Dorsolateral prefrontal cortex (tissue), 122 donors: ENCODE measurements at places on chromosomes 6 and 20. TPM values are rescaled to one million over a fixed set of nuclear protein-coding genes. Genes with fewer than 3 reads are reported as not detected.
A peak's percentile ranks its signal among the peaks of the same experiment; 100 is the strongest.

ECT2L gene
- 1.3 TPM for total RNA-seq

CST5 gene
- total RNA-seq, result not detected

SMLR1 gene
- total RNA-seq, result not detected

DAAM2 gene
- 285 TPM for total RNA-seq

WFDC12 gene
- not detected for total RNA-seq

- DNase-seq, result no peak
Measured at GRCh38 chr6:150349546-150349945, 19.3 kb upstream of the IYD start.

GRCh38 chr20:5539691-5540090, 210.5 kb upstream of the SHLD1 start:
- DNase-seq, result no peak

DNA sequence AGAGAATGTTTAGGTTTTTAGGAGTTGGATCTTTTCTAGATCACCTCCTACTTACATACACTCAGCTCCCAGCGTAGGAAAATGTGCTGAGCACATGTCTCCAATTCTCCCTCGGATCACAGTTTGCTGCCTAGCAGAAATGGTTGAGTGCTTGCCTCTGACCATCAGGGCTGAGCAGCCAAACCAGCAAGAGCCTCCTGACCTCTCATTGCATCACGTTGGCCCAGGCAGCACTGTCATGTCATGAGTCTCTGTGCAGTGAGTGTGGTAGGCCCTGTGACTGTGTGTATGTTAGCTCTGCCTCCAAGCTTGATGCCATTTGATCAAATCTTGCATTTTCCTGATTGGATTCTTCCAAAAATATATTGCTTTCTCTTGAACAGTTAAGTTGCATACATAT, 112.0 kb downstream of the LRRC1 start:
- peak; percentile 62 for DNase-seq

- no peak for DNase-seq
Measured at GRCh38 chr6:158642097-158642601, 2.4 kb downstream of the DYNLT1 start.

- DNase-seq, result no peak
Measured at GRCh38 chr6:30767158-30767943, 23.0 kb upstream of the IER3 start.

- peak; percentile 54 for DNase-seq
Measured at GRCh38 chr20:38806855-38807655, 1.6 kb downstream of the PPP1R16B start.

DNA sequence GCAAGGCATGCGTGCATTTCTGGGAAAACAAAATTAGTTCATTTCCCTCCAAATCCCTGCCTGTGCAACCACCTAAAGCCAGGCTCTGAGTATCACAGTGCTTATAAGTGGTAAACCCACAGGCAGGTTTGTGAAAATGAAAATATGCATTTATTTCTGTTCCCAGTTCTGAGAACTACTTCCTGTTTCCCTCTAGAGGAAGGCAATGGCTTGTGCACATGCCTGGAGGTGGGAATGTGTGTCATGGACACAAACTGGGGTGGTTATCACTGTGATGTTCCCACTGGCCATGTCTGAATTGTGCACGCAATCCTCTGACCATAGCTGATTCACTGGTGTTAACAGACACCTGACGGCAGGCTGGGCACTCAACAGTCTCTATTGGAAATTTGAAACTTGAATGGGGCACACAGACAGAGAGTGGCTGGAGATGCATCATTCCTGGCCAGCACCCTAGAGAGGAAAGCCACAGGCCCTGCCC, 26.3 kb downstream of the FAM110A start:
- no peak for DNase-seq

- DNase-seq, result no peak
Measured at GRCh38 chr6:57267586-57268293, 45.6 kb upstream of the RAB23 start.

DNA sequence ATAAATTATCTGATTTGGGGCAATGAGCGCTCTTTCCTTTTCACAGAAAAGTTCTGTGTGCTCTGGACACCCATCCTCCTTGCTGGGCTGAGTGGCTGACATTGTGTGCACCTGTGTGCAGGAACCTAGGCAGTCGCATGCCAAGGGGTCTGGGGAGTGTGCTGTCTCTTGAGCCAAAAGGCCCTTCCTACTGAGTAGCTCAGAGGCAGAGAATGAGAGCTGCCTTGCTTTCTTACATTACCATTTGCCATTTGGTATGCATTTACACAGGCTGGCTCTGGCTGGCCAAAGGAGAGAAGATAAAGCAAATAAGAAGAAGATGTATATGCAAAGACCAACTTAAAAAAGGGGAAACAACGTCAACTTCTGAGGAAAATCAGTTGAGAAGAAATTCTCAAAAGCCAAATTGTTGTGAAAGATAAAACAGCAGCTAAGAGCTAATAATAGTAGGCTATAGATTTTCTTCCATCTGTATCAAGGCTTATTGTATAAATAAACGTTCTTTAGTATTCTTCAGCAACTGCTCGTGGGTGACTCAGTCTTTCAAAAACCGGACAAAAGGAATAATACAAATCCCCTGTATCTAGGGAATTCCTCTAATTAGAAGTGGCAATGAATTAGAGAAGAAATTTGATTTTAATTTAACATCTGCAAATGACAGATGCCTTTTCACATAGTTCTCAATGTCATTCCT, 121.9 kb downstream of the INSM1 start:
- DNase-seq, result no peak

- no peak for DNase-seq
Measured at GRCh38 chr6:165223736-165224135, 85.7 kb downstream of the C6orf118 start.

- no peak for DNase-seq
Measured at GRCh38 chr6:130162421-130162820, 60.3 kb downstream of the SAMD3 start.

DNA sequence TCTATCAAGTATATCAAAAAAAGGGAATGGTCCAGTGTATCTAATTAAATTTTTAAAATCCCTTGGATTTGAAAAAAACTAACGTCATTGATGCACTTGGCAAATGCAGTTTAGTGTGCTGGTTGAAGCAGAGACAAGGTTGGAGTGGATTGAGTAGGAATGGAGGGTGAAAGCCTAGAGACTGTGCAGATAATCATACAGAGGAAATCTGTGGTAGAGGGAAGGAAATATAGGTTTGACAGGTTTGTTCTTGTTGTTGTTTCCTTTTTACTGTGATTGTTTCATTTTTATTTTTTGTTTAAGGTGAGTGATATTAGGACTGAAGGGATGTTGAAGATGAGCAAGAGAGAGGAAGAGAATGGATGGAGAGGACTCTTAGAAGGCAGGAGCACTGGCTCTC, 29.0 kb upstream of the L3MBTL3 start:
- DNase-seq, result no peak

DNA sequence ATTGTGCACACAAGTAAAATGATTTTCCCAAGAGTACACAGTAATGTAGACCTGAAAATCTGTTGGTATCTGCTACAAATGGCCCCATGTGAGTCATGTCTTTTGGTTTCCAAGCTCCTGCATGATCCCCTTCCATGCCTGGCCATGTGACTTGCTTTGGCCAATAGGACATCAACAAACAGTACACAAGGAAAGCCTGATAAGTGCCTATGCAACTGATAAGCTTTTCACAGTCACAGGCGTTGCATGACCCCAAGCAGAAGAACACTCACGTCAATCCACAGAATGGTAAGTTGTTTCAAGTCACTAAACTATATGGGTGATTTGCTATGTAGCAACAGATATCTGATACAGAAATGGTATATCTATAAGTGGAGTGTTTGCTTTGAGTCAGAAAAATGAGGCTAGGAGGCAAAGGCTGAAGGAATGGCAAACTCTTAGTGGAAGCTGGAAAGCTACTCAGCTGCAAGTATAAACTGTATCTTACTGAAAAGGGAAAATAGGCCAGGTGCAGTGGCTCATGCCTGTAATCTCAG, 160.1 kb upstream of the BEND3 start:
- DNase-seq, result no peak

DNA sequence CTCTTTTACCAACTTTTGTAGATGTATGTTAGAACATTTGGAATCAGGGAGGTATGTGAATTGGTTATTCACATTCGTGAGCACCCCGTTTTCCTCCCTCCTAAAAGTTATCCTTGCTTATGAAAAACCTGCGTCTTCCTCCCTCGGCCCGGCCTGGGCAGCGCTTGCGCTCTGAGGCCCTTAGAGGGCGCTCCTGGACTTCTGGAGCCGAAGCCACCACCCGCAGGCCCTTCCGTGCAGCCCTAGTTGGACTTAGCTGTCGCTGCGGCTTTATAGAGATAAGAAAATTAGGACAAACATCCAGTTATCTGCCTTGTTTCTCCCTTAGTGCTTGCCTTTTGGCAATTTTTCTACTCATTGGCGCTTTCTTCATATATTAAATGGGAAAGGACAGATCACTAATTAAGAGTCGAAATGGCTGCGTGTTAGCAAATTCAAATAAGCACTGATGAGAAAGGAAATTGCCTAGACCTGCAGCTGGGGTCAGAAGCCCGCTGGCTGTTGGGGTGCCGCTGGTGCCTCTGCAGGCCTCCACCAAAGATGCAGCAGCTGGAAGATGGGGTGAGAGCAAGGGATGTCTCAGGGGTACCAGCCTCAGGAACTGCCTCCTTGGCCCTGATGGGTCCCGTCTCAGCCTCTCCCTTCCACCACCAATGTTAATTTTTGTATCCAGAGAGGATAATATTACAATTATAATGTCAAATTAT, 5.2 kb downstream of the FNDC1 start:
- DNase-seq, result peak; percentile 76

GRCh38 chr6:111441678-111442243, 41.3 kb downstream of the REV3L start:
- DNase-seq, result no peak
